ENCODE measurements at places on chromosomes 7 and 10.

DNA sequence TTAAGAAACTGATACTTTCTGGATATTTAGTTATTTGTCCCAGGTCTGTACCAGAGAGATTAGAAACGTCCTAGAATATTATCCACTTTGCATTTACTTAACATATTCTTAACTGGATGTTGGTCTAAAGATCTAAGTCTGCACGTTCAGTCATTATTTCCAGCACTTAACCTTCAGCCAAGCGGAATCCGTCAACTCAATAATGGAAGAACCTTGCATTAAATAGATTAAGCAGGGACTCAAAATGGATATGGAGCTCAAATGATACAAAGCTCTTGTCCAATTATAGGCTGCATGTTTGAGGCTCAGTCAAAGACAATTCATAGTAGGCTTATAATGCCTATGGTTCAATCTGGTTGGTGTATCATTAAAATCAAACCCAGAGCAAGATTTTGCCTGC, 162.9 kb downstream of the SEMA3D start:
- no peak for DNase-seq

DNA sequence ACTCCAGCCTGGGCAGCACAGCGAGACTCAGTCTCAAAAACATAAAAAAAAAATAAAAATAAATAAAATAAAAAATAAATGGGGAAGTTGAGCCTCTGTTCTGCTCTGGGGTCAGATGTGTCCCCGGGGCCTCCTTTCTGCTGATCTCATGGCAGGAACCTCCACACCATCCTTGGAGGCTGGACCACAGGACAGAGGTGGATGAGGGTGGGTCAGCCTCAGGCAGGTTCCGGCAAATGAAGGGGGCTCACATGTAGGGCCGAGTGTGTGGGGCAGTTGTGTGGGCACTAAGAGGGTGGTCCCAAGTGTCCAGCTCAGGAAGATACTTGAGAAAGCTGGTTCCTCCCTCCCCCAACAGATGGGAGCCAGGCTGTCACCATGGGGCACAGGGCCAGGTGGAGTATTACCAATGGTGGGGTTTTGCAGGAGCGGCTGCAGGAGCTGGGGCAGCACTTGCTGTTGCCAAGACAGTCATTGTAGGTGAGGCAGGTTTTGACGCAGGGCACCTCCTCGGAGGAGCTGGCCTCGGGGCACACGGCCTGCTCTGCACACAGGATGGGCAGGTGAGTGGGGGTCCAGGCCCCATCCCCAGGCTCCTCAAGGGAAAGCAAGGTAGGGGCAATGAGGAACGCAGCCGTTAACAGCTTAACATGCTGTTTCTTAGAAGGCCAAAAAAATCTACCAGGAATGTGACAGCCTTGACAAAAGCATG, 13.9 kb upstream of the TBRG4 start:
- DNase-seq, result no peak

- DNase-seq, result no peak
Measured at GRCh38 chr7:116024826-116025809, 5.4 kb downstream of the TFEC start.

- DNase-seq, result no peak
Measured at GRCh38 chr7:107890493-107890961, 456 bp upstream of the DLD start.

DNA sequence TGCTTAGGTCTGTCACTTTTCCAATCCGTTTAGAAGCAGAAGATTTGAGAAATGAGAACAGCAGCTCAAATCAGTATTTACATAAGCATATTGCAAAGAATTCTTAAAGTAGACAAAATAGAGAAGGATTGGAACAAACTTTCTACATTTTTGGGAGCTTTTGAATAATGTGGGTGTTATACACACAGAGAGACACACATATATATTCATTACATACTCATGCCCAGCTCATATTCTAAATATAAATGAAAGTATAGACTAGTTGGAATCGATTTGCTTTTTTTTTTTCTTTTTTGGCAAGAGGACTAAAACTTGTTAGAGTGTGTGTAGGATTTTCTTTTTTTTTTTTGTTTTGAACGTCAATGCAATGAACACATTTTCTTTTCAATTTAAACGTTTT, 538.9 kb downstream of the AUTS2 start:
- DNase-seq, result no peak

- no peak for DNase-seq
Measured at GRCh38 chr7:99135938-99136337, 8.0 kb downstream of the SMURF1 start.

GRCh38 chr7:157234271-157234670, 95.5 kb downstream of the UBE3C start:
- no peak for DNase-seq

DNA sequence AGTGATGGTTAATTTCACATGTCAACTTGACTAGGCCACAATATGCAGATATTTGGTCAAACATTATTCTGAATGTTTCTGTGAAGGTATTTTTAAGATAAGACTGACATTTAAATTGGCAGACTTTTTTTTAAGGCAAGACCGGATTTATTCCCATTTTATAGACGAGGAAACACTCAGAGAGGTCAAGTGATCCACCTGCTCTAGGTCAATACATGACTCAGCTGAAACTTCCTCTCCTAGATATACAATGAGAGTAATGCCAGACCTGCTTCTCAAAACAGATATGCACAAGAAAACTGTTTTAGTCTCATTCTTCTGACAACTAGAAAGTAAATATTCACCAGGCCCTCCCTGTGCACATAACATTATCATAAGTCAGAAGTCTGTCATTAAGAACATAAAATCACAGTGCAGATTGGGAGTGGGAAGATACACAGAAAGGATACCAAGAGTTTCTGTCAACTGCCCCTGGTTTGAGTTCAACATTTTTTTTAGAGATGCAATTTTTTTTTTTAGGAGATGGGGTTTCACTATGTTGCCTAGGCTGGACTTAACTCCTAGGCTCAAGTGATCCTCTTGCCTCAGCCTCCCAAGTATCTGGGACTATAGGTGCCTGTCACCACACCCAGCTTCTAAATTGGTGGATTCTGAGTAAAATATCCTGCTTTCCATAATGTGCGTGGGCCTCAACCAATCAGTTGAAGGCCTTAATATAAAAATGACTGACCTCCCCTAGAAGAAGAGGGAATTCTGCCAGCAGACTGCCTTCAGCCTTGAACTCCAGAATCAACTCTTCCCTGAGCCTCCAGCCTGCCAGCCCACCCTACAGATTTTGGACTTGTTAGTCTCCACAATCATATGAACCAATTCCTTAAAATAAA, 121.4 kb downstream of the ZFAND4 start:
- DNase-seq, result no peak

DNA sequence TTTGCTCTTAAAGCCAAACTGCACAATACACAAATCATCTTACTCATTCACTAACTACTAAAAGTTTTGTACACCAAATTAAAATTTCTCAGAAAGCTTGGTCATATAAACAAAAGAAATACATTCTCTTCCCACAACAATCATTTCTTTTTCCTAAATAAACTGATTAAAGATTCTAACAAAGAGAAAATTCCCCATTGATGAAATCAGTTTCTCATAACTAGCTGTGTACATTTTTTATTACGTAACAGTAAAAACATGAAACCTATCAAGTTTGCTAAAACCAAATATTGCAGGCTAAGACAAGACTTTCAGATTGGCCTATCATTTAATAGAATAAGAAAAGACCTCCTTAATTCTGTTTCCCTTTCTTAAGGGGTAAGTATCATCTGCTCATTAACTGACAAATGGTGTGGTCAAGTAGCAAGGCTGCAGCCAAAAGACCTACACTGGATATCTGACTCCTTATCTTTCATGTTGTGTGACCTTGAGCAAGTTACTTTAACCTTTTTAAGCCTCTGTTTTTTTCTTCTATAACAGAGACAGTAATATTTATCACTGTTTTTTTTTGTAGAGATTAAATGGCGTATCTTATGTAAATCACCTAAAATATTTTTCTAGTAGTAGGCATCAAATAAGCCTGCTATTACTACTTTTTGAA, 22.4 kb downstream of the NAMPT start:
- no peak for DNase-seq

DNA sequence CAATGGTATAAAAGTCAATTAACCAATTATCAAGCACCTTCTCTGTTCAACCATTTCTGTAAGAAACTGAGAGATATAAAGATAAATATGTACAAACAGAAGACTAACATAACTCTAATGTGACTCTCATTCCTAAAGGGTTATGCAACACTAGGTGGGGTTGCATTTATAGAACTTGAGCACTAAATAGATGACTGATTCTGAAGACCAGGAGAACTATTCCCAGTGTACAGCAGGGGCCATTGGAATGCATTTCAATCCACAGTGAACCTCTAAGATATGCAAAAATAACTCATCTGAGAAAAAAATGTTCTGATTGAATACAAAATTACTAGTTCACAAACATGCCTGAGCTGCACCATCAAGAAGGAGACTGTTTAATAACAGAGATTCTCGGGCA, 341.2 kb upstream of the STEAP1 start:
- DNase-seq, result no peak

GRCh38 chr10:10359263-10359662, 658.4 kb upstream of the CELF2 start:
- DNase-seq, result no peak

DNA sequence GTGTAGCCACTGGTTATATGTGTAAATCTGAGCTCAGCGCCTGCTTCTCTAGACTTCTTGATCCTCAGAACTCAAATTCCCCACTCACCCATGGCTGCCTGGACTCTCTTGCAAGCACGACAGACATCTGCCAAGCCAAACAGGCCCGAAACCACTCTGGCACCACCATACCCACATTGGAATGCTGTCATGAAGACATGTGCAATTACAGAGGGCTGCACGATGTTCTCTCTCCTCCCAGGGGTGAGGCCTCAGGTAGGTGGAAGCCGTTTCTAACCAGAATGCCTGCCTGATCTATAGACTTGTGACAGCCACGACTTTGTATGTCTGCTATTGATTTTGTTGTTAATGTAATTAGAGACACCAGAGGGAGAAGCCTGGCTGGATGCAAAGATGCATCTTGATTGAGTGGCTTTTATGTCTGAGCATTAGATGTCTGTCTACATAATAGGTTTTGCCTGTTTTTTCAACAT, 4.0 kb downstream of the BAMBI start:
- no peak for DNase-seq

DNA sequence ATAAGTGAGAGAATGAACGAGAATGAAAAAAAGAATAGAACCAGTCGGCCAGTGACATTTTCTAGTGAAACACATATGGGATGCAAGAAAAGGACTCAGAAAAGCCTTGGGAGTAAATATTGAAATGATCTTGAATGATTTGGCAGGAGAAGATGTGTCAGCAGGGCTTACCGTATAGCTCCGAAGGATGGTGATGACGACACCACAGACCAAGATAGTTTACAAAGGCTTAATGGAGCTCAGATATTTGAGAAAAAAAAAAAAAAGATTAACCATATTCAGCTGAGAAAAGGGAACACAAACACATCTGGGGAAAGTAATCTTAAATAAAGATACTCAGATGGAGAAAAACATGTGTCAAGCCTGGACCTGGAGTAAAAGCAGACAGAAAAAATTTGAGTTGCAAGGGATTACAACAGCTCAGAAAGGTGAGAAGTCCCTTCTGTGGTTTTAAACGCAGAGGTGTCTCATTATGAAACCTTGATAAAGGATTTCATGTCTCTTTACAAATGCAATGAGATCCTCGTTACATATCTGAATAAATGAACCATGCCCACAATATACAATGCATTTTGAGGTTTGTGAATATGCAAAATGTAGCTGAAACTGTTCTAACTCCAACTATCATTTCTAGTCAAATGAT, 36.0 kb downstream of the DNAJB9 start:
- no peak for DNase-seq

DNA sequence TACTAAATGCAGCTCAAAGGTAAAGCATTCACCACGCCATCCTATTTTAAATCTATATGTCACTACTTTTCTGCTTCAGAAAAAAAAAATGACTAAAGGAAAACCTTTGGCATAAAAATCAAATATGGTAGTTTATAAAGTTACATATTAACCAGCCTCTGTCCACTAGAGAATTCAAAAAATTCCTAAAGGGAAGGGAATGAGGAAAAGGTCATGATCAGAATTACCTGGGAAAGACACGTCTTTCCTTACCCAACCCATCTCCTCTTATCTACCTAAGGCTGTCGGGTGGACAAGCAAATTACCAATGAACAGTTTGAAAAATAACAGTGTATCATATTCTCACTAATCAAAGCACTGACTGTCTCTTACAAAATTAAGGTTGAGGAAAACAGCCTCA, 100.7 kb upstream of the TMEM106B start:
- DNase-seq, result no peak

DNA sequence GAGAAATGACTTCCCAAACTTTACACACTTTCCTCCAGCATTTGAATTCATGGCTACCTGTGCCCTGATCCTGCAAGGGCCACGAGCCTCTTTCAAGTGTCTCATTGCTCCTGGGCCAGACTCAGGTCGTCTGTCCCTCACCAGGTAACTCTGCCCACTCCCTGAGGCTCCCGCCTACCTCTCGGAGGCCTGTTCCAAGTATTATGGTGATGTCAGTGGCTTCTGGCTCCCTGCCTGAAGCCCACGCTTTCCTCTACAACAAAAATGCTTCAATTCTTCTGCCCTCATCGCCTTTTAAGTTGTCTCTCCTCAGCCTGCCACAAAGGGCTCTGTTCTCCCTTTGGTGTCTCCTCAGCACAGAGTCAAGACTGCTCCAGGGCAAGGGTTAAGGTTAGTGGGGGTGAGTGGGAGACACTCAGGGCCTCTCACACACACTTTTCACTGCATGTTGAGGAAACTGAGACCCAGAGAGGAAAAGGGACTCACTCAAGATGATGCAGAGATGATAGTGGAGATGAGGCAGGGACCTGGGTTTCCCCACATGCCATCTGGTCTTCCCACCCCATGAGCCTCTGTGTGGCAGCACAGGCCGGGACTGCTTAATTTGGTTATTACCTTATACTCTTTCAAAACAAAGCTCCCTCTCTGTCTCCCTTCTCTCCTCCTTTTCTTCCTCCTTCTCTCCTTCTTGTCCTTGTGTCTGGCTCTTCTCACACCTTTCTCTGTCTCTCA, 28.3 kb upstream of the EGR2 start:
- peak; percentile 49 for DNase-seq

- DNase-seq, result no peak
Measured at GRCh38 chr10:49298671-49298982, 343 bp upstream of the C10orf71 start.

GRCh38 chr10:90148116-90148855, 446.9 kb downstream of the KIF20B start:
- DNase-seq, result no peak

DNA sequence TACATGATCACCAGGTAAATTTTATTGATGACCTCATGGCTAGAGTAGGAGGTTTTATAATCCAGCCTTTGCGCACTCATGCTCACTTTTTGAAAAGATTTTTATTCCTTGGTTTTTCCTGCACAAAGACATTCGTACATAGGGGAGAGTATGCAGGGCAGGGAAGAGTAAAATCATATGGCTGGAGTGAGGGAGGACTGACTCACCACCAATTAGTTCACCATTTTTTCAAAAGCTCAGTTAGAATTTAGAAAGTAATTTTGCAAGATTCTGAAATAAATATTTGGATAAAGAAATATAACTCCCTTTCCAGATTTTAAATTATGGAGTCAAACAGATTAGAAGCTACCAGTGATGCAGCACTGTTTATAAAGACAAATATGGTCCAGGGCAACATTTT, 111.9 kb downstream of the SEMA3D start:
- DNase-seq, result no peak

GRCh38 chr7:141837683-141838082, 3.6 kb downstream of the PRSS37 start:
- DNase-seq, result no peak
